Stimulated activated CD8-positive, alpha-beta memory T cell treated with anti-CD3 and anti-CD28 coated beads, Interleukin-4, amount 100 ng/mL, for 1 hour (primary cell): ENCODE measurements at places on chromosomes 1 and 21.

GRCh38 chr1:151635479-151636072 is 23.7 kb downstream of the SNX27 start:
- DNase-seq = no peak

GRCh38 chr1:211603191-211603701 is 24.3 kb upstream of the SLC30A1 start:
- no peak for DNase-seq

- no peak for DNase-seq
These were observed 126.5 kb downstream of the PBX1 start for GRCh38 chr1:164685266-164686035.

DNA sequence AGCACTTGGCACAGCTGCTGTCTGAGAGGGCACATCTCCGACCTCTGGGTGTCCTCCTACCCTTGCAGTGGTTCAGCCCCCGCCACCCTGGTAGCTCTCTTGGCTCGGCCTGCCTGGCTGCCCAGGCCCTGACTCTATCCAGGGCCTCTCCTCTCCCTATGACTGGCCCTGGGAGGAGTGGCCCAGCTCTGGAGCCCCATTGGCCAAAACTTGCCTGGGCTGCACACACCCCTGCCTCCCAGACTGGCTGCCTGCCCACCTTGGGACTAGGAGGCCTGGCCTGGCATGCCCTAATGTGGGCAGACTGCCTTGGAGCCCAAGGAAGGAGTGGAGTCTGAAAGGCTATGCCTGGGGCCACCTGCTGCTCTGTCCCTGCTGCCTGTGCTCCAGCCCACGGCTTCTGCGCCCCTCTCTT is 33.6 kb downstream of the ACOT11 start:
- DNase-seq = no peak

DNA sequence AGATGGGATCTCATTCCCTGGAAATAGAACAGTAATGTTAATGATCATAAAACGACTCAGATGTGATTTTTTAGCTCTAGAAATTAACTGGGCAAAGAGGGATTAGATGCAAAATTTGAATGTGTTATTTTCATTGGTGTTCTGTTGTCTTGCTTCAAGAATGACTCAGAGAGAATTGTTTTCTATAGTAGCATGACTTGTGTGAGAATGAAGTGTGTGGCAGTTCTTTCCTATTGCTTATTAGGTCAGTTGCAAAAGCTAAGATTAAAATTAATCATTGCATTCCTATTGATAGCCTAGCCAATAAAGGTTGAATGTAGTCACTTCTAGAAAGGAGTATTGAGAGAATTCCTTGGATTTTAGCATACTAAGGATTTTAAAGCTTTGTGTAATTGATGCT is 22.9 kb downstream of the SPEN start:
- no peak for DNase-seq

DNA sequence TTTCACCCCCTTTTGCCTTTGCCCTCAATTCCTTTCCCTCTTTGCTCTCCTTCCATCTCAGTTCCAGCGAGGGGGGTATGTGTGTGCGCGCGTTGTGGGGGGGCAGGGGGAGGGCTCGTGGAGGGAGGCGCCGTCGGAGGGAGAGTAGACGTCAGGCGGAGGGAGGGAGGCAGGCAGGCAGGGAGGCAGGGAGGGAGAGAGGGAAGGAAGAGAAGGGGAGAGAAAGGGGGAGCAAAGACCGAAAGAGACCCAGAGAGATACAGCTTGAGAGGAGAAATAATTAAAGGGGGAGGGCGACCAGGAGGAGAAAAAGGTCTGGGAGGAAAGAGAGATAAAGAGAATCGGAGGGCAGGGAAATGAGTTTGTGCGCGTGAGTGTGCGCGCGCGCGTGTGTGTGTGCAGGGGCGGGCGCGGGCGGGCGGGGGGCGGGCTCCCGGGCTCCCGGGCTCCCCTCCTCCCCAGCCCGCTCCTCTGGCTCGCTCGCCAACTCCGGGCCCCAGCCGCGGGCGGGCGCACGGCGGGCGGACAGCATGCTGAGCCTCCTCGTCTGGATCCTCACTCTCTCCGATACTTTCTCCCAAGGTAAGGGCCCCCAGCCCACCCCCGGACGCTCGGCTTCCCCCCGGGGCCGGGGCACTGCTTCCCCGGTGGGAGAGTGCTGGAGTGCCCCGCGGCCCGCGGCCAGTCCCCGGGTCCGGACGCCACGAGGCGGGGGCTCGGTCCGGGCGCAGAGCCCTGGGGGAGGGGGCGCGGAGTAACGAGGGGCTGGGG is at the start of gene KIRREL1:
Gene KIRREL1, plus strand, starts transcription at position 499 of the 771 bp plus-strand sequence. Its CDS starts 32 bp downstream, at position 531.
- DNase-seq = no peak

- DNase-seq = no peak
These were observed 25.3 kb downstream of the FMO2 start for GRCh38 chr1:171210355-171210754.

DNA sequence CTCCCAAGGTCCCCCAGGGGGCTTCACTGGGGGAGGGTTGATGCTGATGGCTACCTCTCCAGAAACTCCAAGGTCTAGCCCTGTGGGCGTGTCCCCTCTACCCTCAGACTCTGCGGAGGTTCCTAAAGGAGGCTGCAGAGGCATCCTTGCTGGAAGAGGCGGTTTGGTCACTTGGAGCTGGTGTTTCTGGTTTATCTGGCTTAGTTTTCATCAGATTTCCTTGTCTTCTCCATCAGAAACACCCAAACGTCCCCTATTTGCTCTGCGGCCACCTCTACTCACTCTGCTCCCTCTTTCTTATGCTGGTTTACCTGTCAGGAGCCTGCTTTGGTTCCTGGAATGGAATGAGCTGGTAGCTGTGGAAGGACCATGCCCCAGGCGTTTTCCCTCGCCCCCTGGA is 2.5 kb downstream of the PKP1 start:
- DNase-seq = no peak

- no peak for DNase-seq
These were observed 25.4 kb downstream of the TEX35 start for GRCh38 chr1:178538192-178538916.

DNA sequence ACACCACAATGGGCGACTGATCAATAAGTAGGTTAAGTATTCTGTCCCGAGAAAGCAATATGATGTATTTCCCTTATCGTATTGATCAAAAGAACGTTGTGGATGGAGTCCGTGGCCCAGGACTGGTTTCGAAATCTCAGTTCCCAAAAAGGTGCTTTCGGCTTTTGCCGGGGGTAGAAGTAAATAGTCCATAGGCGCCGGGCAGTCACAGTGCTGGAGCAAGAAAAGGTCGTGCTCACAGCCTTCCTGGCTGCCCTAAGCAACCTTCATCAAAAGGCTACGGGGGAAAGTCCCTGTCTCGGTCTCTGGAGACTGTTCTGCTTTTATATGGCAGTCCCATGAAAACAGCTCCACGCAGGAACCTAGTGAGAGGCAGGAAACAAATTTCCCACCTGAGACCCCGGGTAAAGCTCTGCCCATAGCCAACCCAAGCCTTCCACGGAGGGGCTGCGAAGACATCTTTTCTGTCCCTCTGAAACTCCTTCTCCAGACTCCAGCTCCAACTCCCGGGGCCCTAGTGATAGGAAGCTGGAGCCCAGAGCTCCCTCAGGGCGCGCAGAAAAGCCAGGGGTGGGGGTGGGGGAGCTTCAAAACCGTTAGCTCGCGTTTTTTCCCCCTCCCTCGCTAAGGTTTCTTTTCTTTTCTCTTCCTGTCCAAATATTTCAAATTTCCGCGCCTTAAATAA is 7.0 kb downstream of the CDKN2C start:
- DNase-seq = no peak

GRCh38 chr1:184790642-184791549 is 36.2 kb upstream of the EDEM3 start:
- DNase-seq = no peak

DNA sequence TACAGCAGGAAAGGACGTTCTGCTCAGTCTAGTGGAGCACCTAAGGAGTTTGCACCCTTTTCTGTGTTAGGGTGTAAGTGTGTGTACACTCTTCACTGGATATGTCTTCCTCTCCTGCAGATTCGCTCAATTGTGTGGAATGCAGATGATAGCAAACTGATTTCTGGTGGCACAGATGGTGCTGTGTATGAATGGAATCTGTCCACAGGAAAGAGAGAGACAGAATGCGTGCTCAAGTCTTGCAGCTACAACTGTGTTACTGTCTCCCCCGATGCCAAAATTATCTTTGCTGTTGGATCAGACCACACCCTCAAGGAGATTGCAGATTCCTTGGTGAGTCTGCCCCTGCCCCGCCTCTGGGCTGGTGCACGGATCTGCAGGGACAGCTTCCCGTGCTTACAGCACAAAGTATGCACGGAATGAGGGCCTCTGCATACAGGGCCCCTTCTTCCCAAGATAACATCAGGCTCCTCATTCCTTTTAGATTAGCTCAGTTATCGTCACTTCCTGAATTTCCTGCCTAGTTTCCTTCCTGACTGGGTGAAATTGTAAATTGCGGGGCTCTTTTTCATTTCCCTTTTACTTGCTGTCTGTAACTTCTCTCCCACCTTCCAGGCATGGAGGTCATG is 34.6 kb downstream of the CFAP57 start:
- DNase-seq = no peak

DNA sequence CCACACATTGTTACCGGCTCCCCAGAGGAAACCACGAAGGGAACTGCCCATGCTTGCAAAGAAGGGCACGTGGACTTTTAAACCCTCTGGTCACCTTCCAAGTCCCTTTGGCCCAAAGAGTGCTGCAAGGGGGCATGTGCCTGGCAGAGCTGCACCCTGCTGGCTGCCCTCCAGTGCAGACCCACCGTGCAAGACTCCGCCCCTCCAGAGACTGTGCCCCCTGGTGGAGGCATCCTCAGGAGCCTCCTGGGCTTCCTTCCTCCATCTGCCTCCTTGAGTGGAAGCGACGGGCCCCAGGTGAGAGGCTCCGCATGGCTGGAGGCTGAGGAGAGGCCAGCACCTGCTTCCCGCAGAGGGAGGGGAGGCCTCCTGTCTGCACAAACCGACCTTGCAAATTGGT is 100.6 kb downstream of the CRYAA start:
- DNase-seq = no peak

DNA sequence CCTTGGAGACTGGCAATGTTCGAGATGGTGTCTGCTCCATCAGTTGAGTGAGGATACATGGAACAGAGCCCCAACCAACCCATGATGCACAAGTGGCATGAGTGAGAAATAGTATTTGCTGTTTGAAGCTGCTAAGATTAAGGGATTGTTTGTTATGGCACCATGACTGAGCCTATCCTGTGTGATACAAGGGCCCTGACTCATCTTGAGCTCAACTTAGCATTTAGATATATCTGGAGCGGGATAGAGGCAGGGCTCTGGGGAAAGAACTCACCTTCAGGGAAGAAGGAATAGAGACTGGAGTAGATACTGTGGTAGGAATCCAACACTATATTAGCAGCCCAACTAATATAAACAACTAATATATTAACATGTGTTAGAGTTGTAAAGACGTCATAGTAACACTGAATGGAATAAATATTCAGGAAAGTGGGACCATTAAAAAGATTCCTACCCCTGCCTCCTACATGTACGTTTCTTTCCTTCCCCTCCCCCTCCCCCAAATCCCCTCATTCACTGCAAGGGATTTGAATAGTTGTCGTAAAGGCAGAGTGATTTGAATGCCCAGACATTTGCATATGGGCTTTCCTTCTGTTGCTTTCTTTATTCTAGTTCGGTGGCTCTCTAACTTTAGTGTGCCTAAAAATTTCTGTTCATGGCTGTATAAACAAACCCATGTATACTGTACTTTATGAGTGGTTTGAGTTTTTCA is 106.6 kb upstream of the POU3F1 start:
- no peak for DNase-seq
